ENCODE measurements at places on chromosomes 13 and 19. TPM values are rescaled to one million over a fixed set of nuclear protein-coding genes. Genes with fewer than 3 reads are reported as not detected.

The EXOC3L2 gene
- total RNA-seq = 6.1 TPM

The SIX5 gene
- 20.6 TPM for total RNA-seq

The ZFP82 gene
- total RNA-seq = 4.7 TPM

The CXCL17 gene
- total RNA-seq = 2.9 TPM

The LGALS4 gene
- total RNA-seq = not detected
